ENCODE measurements at places on chromosomes 1 and 21.

GRCh38 chr1:238088560-238089290 is 198.0 kb upstream of the ZP4 start:
- DNase-seq = no peak

DNA sequence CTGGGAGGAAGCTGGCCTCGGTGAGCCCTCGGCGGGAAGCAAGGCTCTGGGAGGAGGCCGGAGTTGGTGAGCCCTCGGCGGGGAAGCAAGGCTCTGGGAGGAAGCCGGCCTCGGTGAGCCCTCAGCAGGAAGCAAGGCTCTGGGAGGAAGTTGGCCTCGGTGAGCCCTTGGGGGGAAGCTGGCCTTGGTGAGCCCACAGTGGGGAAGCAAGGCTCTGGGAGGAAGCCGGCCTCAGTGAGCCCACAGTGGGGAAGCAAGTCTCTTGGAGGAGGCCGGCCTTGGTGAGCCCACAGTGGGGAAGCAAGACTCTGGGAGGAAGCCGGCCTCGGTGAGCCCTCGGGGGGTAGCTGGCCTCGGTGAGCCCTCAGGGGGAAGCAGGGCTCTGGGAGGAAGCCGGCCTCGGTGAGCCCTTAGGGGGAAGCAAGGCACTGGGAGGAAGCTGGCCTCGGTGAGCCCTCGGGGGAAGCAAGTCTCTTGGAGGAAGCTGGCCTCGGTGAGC is 36.0 kb downstream of the KRTAP10-1 start:
- DNase-seq = no peak

DNA sequence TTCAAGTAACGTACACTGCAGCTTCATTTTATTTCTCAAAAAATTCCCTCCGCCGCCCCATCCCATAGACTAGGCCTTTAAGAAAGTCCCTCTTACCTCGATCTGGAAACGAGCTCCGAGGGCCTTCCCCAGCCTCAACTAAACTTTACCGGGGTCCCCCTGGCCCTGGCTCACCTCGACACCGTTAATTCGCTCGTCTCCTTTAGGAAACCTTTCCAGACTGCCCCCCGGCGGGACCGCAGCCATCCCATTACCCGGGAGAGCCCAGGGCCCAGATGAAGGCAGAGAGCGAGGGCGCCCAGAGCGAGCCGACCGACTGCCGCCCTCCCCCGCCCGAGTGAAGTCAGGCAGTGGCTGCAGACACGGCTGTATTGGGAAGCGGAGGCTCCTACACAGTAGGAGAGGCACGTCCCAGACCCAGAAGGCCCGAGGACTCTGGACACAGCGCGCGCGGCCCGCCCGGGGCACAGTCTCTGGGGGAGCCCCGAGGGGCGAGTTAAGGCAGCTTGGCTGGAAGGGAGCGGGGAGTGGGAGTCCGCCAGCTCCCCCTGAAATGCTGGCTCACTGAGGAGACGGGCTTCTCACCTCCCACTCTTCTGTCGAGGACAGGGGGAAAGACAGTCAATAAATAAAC is 14.6 kb downstream of the SEMA6C start:
- DNase-seq = peak; percentile 9

DNA sequence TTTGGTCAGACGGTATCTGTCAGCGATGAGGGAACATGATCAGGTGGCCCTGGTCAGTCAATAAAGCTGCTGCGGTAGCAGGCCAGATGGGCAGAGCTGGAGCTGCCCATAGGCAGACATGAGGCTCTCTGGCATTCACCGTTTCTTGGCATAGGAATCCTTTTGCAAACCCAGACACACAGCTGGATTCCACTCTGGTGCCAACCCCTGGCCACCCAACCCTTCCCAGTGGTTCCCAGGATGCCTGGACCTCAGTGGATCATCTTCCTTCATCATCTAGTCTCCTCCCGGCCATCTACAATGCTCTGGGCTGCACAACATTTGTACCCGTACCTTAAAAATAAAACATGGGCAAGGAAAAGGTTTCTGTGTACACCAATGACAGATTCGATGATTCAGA is 68.3 kb upstream of the ACTRT2 start:
- no peak for DNase-seq
